B cell (primary cell): ENCODE measurements at places on chromosomes 7 and 10. TPM values are rescaled to one million over a fixed set of nuclear protein-coding genes. Genes with fewer than 3 reads are reported as not detected.

NPC1L1 gene
- total RNA-seq, result not detected in 2 replicates

SDK1 gene
- total RNA-seq, result 0.66 and 2.0 TPM in 2 replicates

SCART1 gene
- total RNA-seq, result 4.7 and 7.3 TPM in 2 replicates

ST8SIA6 gene
- total RNA-seq, result not detected in 2 replicates

TCERG1L gene
- 0.10 TPM in 1 of 2 replicates, not detected in the other for total RNA-seq

SLC18A2 gene
- total RNA-seq, result not detected in 2 replicates

CCL24 gene
- total RNA-seq, result not detected in 2 replicates

TMEM139 gene
- total RNA-seq, result not detected in 2 replicates

SLC16A9 gene
- total RNA-seq, result not detected in 2 replicates

LRRC18 gene
- not detected in 2 replicates for total RNA-seq

PAX2 gene
- not detected in 2 replicates for total RNA-seq

VGF gene
- total RNA-seq, result 0.12 and 0.17 TPM in 2 replicates

PDZD8 gene
- total RNA-seq, result 11.3 and 13.2 TPM in 2 replicates

COL26A1 gene
- total RNA-seq, result not detected in 2 replicates

H2BK1 gene
- total RNA-seq, result 3.1 and 4.2 TPM in 2 replicates

KAZALD1 gene
- total RNA-seq, result 0.34 and 0.51 TPM in 2 replicates

STX1A gene
- total RNA-seq, result 3.0 and 3.1 TPM in 2 replicates
